NCI-H2081 treated with DMSO at 0.1 percent for 48 hours (cell line): ENCODE measurements at places on chromosomes 6 and 20.

DNA sequence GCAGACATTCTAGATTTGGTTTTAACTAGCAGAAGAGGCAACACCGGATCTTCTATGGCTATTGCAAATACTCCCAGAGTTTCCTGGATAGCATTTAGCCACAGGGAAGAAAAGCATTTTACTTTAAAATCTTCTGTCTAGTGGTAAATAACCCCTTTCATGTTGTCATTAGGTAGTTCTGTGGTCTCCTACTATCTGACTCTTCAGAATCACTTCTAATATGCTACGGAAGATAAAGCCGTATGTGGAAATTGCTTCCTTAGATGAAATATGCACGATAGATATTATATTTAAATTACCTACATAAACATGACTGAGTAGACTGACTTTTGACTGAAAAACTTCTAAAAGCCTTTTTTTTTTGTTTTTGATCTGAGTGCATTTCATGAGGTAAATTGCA, 759 bp downstream of the CRISP3 start:
- DNase-seq: no peak

- DNase-seq: no peak
Observed at GRCh38 chr6:162271922-162272321, 455.6 kb downstream of the PRKN start.

DNA sequence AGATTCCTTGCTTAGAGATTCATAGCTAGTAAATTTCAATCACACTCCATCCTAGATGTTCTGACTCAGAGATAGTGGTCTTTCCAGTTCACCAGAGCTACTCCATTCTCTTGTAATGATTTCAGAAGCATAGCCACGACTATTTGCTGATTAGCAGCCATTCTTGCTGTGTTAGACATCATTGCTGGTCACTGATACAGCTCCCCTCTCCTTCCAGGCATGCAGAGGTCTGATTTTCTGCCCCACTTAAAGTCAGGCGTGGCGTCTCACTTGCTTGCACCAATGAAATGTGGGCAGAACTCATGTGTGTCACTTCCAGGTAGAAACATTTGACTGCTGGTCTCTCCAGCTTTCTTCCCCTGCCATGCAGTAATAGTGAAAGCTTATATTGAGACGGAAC, 168.9 kb upstream of the JARID2 start:
- no peak for DNase-seq

GRCh38 chr6:41671376-41671775, 33.1 kb downstream of the MDFI start:
- no peak for DNase-seq

DNA sequence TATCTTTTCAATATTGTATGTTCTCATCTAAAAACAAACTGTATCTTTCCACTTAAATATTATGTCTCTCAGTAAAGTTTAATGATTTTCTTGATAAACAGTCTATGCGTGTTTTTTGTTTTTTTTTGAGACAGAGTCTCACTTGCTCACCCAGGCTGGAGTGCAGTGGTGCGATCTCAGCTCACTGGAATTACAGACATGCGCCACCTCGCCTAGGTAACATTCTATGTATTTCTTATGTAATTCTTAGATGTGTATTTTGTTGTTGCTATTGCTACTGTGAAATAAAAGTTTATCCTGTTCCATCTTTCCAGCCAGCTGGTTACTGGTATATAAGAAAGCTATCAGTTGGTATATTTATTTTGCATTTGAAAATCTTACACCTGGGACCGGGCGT, 29.4 kb downstream of the ABHD12 start:
- no peak for DNase-seq

DNA sequence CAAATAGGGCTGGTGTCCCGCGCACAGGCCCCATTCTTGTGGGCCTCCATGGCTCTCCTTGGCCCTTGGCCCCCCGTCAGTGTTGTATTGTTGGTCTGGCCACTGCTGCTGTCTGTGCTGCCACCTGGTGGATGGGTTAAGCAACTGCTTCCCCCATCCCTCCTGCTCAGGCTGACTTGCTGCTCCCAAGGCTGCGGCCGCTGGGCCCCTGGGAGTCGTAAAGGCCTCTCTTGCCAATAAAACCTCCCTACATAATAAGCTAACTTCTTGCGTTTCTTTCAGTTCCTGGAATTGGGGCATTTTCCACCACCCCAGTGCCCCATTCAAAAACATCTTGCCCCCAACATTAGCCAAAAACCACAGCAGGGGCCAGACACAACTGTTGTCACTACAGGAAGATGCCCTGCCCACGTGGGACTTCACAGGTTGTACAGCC, 27.1 kb downstream of the CD83 start:
- DNase-seq: peak; percentile 9

DNA sequence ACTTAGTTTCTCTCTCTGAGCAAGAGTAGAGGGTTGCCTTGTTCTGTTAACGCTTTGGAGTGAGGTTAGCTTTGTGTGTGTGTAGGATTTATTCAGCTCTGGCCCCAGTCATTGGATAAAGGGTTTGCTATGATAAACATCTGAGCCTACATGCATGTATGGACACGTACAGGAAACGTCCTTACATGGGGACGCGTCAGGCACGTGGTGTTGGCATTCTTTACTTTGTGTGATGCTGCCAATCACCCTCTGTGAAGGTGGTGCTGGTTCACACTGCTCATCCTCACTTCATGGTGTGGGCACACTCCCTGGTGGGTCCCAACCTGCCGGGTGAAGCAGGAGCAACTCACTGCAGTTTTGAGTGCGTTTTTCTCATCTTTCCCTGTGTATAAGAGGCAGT, 53.4 kb upstream of the CD93 start:
- no peak for DNase-seq

DNA sequence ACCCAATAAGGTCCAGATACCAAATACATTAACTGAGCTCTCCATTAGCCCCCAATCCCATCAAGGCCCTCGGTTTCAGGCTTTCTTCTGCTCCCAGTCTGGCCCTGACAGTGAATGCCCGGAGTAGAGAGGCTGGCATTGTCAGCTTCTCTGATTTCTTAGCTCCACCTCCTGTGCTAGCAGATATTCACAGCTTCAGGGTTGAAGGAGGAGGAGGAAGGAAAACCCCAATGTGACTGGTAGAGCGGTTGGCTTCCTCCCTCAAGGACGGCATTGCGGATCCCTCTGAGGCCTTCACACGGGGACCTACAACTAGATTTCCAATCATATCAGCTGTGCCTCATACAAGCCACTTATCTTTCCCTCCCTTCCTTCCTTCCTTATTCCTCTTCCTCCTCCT, 164.1 kb upstream of the SYNDIG1 start:
- DNase-seq: no peak

DNA sequence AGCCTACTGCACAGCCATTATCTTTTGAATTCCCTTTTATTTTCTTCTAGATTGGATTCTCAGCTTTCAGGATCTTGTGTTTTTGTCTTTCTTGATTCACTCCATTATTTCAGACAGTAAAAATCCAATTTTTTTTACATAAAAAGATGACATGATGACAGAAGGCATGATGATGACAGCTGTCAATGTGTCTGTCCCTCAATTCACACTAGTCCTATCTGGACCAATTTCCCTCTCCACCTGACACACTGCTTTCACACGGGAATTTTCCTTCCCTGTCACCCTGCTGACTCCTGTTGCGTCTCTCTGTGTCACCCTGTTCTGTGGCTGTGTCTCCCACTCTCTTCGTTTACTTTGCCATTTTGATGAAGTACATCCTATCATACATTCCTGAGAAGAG, 73.6 kb downstream of the KHDC1L start:
- no peak for DNase-seq

DNA sequence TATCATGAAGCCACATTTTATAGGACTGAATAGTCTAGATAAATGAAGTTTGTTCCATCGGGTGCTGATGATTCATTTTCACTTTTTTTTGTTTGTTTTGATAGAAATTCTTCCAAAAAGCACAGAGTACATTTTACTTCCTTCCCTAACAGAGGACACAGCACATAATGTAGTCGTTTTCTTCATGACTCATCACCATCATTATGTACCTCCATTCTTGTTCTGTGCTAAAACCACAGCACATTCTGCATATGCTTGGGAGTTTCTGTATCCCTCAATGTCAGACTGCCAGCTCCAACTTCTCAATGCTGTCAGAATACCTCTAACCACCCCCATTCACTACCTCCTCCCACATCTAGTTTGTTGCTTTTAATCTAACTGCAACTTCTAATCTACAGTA, 1004.9 kb upstream of the ADGRB3 start:
- DNase-seq: no peak

- DNase-seq: no peak
Observed at GRCh38 chr20:3887876-3888620, 1.1 kb upstream of the PANK2 start.

DNA sequence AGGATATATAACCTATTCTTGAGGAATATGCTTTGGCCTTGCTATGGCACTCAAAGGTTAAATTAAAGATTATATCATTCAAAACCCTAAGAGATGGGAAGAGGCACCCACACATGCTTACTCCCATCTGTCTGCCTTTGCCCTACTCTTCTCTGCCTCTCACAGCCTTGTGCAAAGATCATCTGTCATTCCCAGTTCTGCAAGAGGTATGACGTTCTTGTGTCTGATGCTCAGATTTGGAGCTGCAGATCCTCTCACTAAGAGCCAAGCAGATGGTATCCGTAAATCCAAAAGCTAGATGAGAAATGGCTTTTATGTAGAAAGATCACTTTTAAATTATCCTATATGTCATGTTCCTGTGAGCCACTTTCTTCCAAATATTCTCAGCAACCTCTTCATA, 112.0 kb downstream of the GPR63 start:
- DNase-seq: no peak

- no peak for DNase-seq
Observed at GRCh38 chr6:10300071-10300470, 114.8 kb downstream of the TFAP2A start.

DNA sequence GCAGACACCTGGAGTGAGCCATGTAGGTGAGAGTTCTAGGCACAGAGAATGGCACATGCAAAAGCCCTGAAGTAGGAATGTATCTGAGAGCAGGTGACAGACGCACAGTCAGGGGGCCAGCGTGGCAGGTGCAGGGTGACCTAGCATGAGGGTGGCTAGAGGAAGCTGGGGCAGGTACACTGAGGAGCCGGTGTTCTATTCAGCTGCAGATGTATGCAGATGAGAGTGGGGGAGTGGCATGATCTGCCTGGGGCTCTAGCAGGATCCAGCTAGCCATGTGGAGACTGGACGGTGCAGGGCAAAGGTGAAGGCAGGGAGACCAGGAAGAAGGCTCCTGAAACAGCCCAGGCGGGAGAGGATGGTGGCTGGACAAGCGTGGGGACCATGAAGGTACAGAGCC, 10.7 kb downstream of the PEDS1 start:
- DNase-seq: no peak

GRCh38 chr20:59752704-59753460, 148.5 kb downstream of the PHACTR3 start:
- no peak for DNase-seq

GRCh38 chr6:28496099-28496779, 19.4 kb downstream of the GPX6 start:
- no peak for DNase-seq
